ENCODE measurements at places on chromosomes 5 and 9.

- DNase-seq, result no peak
Measured at GRCh38 chr5:142615948-142616347, 69.9 kb downstream of the FGF1 start.

DNA sequence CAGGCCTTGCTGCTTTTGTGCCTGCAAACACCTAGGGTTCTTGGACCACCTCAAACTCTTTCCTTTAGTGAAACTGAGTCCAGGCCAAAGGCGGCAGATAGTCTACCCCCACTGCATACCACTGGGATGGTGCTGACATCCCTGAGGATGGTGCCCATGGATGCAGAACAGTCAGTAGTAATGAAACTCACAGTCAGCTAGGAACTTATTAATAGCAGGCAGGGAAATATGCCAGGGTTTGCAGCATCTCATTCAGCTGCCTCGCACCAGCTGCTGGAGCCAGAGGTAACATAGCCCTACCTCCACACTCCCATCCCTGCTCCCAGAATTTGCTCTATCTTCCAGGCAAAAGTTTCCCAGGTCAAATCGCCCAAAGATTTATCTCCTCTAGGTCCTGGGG is 189.1 kb downstream of the SREK1 start:
- DNase-seq, result no peak

DNA sequence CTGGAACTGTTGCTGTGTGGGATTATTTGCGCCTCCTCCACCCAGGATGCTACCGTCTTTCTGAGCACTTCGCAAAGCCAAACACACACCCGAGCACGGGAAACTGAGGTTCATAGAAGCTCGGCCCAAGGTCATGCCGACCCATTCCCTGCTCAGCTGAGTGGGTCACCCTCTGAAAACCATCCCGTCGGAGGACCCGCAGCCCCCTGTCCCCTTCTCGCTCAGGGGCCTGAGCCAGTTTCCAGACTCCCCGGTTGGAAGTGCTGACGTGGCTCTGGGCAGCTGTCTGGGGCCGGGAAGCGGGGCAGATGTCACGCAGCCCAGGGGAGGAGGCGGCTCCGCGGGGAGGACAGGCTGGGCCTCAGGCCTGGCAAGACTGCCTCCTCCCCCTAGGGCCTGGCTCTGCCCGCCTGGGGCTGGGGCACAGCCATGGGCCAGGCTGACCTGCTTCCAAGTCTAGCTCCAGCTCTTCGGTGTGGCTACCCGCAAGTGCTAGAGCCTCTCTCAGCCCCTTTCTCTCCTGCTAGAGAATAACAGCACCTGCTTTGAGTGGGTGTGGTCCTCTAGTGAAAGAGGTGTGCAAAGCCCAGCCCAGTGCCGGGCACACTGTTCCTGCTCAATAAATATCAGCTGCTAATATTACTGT is 9.9 kb upstream of the CXXC5 start:
- DNase-seq, result peak; percentile 58

GRCh38 chr9:17627641-17628040 is 48.8 kb downstream of the SH3GL2 start:
- DNase-seq, result no peak

- peak; percentile 96 for DNase-seq
Measured at GRCh38 chr9:134738869-134739659, 97.5 kb downstream of the COL5A1 start.

GRCh38 chr5:1765141-1765879 is 34.3 kb downstream of the MRPL36 start:
- no peak for DNase-seq

DNA sequence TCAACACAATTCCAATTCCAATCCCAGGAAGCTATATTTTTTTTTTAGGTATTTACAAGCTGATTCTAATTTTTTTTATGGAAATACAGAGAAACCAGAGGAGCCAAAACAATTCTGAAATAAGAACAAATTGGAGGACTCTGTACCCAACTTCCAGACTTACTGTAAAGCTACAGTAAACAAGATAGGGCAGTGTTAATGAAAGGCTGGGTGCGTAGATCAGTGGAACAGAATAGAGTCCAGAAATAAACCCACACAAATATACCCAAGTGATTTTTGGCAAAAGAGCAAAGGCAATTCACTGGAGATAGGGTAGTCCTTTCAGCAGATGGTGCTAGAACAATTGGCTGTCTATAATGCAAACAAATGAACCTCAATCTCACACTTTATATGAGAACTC is 50.6 kb downstream of the WHRN start:
- no peak for DNase-seq

DNA sequence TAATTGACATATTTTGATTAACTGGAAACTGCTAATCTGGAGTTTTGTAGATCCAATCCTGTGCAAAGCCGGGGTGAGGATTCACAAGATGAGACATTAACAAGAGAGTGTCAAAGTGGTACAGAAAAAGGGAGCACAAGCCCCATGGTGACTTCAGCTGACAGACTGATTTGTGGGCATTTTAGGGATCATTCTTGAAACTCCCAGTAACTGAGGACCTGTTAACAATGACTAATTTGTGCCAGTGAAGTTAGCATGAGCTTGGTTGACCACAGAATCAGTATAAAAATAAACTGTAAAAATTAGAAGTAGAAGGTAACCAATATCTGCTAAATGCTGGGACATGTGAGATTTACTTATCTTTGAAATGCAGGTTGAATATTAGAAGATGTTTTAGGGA is 1578.3 kb downstream of the EFNA5 start:
- no peak for DNase-seq

DNA sequence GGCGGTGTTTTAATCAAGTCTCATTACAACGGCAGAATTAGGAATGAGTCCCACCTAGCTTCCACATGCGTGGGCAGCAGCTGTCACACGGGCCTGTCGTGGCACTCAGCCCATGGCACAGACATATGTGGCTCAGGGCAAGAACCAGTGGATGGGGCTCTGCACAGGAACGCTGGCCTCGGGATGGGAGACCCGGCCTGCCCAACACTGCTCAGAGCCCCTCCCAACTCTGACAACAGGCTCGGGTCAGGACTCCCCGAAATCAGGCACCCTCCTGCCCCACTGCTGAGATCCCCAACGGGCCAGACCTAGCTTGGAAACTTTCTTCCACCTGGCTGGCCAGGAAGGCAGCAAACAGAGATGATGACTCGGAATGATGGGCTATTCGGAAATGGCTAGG is 4.9 kb upstream of the SURF6 start:
- no peak for DNase-seq

DNA sequence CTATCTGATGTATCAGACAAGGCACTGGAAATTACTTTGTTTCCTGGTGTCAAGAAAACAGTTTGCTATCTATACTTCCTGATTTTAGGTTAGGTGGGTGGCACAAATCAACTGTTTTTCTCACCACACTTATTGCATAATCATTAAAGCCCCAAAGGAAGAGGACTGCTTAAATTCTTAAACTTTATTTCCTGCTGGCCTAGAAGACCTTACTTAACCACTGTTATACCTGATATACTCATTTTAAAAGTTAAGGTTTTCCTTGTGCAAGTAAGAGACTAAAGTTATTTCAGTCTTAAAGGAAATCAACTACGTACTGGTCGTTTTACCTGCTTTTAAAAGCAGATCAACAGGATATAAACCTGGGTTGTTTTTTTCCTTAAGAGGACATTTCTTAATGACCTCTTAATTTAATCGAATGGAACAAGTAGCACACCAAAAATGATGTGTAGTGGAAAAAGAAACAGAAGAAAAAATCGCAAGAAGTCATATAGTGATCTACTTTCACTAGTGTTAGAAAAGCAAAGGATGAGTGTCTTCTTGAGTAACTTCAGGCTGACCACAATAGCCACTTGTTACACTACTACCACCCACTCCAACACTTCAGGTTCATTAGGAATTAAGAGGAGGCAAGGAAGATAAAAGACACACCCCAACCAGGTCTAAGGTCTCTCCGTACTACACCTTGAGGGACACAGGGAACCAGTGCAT is 974 bp downstream of the CLINT1 start:
- DNase-seq, result no peak

- no peak for DNase-seq
Measured at GRCh38 chr9:13942695-13943094, 371.2 kb downstream of the NFIB start.

- DNase-seq, result no peak
Measured at GRCh38 chr5:55986931-55987330, 7.8 kb downstream of the IL6ST start.

DNA sequence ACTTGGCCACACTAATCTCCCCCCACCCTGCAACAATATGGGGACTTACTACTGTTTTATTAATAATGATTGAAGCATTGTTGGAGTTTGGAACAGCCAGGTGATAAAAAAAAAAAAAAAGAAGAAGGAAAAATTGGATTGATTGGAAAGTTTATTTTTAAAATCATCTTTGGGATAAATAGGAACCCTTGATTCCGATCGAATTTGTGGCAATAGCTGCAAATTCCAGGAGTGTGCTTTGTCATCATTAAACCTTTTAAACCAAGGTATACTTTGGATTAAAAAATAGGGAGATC is 907 bp upstream of the NR2F1 start:
- DNase-seq, result no peak

- no peak for DNase-seq
Measured at GRCh38 chr9:111783424-111783823, 11.3 kb downstream of the SHOC1 start.

- no peak for DNase-seq
Measured at GRCh38 chr5:122779451-122779850, 4.6 kb downstream of the SNX2 start.

DNA sequence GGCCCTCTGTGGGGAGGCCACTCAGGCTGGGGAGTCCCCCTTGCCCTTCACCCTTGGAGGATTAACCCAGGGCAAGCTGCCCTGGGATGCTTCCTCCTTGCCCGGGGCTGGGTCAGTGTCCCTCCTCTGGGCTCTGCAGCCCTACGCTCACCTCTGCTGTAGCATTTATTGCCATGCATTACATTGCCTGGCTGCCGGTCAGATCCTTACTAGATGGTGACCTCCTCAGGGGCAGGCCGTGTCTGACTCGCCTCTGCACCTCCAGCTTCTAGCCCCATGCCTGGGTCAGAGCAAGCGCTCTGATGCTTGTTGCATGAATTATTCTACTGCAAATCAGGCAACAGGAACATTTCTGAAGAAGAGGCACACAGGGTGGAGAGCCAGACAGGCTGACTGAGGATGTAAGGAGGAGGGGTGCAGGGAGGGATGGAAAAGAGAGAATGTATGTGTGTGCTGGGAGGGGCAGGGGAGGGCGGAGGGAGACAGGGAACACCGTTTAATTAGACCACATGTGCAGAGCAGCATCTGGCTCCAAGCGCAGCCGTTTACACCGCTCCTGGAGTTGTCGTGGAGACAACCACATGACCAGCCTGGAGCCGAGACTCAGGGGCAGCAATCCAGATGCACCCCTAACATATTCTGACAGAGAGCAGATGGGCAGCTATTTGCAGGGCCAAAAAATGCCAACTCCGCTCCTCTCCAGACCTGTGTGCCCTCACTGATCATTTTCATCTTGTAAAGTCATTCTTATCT is 117.0 kb downstream of the CRB2 start:
- no peak for DNase-seq

Data from 8988T (cell line).